ENCODE measurements at places on chromosomes 2 and 18.

- no peak for DNase-seq
Measured at GRCh38 chr2:130365075-130365474, 9.2 kb downstream of the PTPN18 start.

DNA sequence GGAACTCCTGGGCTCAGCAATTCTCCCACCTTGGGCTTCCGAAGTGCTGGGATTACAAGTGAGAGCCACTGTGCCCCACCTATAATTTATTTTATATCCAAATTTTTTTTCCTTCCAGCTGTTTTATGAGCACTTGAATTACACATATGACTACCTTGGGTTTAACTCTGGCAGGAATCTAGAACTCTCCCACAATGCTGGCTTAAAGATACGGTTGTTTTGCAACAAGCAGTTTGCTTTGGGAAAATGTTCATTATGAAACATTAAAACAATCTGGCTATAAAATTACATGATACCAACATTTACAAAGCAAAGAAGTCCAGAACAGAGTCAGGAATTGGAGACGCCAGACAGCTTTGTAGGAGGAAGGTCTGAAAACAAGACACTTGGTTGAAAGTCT, 12.8 kb downstream of the CD302 start:
- no peak for DNase-seq

- no peak for DNase-seq
Measured at GRCh38 chr2:214180071-214180470, 230.8 kb upstream of the VWC2L start.

DNA sequence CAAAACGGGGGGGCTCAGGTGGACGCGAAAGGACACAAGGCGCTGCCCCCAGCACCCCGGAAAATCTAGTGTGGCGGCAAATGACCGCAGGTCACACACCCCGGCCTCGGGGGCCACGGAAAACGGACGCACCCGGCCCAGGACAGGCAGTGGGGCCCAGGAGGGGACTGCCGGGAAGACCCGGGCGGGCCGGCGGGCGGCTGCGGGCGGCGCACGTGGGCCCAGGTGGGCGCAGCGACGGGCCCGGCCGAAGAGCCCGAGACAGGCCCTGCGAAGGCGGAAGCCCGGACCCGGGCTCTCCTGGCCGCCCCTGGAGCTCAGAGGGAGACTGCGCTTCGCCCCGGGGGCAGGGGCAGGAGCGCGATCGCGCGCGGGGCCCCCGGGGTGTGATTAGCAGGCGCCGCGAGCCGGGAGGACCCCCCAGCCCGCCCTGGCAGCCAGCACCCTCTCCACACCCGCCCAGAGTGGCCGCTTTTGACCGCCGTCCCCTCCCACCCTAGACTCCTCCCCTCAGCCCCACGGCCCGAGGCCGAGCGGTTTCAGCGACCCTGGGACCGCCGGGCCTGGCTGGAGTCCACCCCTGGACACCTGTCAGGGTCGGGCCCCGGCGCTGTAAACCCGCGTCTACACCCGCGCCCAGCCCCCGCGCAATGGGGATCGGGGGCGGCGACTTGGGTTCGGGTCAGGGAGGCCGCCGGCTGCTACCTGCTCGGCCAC, 773 bp downstream of the MBP start:
- no peak for DNase-seq

DNA sequence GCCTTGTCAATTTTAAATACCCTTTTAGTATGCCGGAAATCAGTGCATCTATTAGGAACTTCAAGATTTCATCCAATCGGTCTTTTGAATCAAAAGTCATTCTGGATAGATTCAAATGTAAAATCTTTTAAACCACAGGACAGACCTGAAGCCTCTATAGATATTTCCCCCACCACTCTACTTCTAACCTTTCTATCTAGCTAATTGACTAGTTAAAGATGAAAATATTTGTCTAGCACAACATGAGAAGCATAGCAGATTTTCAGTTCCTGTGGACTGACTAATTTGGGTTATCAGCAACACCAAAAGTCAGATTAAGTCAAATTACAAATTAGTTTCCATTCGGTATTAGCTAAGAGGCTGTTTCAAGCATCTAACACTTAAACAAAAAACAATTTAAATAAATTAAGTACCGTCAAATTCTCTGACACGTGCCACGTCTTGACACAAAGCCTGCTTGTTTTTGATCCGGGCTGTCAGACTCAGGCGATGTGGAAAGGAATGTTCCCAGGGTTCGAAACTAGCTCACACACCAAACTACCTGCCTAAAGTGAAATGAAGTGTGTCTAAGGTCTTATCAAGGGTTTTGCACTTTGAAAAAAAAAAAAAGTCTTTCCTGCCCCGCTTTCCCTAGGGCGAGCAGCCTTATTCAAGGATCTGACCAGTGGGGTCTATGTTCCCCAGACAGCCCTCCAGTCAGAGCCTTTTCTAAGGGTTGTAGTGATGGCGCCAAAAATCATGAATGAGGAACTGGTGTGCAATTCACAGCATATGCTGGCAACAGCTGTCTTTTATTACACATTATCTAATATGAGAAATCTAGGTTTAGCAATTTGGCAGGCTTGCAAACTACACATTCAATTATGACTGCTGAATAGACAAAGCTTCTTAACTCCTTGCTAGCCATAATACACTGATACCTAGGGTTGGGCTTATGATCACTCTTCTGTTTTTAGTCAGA, 4.7 kb downstream of the CYTIP start:
- DNase-seq = no peak

- DNase-seq = no peak
Measured at GRCh38 chr18:55139307-55139706, 180.0 kb upstream of the CCDC68 start.

- DNase-seq = no peak
Measured at GRCh38 chr18:22433956-22434355, 16.2 kb upstream of the CTAGE1 start.

- no peak for DNase-seq
Measured at GRCh38 chr2:8306530-8307351, 375.1 kb upstream of the ID2 start.

DNA sequence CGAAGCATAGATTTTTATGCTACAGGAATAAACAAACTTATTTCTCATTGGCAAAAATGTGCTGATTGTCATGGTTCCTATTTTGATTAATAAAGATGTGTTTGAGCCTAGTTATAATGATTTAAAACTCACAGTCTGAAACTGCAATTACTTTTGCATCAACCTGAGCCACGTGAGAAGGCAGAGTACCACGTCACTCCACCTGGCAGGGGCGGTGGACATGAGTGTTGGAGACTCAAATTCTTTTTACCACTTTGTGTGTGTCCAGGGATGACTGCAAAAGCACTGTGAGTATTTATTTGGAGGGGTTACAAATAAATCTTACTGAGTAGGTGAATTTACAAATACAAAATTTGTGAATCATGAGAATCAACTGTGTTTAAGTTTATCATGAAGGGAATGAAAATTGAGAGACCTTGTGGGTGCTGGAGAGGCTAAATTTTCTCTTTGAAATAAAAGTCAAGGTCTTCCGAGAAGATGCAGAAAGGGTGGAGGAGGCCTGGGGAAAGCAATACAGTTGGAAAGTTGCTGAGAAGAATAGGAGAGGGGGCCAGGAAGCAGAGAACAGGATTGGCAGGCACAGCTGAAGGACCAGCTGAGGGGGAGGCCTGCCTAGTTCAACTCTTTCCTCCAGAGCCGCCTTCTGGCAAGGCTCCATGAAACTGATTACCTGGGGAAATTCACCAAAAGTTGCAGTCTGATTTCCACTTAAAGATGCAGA, 316.4 kb downstream of the MYCN start:
- DNase-seq = no peak

- no peak for DNase-seq
Measured at GRCh38 chr2:220001751-220002150, 374.3 kb downstream of the SLC4A3 start.

DNA sequence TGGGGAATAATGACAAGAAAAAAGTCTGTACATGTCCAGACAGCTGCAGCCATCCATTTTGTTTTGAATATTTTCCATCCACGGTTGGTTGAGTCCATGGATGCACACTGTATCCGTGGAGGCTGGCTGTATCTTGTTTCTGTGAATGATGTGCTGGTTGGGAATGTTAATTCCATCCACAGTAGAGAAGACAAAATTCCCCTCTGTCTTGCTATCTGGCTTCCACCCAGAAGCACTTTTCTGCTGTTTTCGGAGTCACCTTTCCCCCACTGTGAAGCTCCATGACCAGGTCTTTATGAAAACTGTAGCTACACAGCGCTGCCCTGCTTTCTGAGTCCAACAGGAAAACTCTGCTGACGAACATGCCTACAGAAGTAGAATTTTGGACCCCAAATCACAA, 122.3 kb downstream of the HRH4 start:
- no peak for DNase-seq

DNA sequence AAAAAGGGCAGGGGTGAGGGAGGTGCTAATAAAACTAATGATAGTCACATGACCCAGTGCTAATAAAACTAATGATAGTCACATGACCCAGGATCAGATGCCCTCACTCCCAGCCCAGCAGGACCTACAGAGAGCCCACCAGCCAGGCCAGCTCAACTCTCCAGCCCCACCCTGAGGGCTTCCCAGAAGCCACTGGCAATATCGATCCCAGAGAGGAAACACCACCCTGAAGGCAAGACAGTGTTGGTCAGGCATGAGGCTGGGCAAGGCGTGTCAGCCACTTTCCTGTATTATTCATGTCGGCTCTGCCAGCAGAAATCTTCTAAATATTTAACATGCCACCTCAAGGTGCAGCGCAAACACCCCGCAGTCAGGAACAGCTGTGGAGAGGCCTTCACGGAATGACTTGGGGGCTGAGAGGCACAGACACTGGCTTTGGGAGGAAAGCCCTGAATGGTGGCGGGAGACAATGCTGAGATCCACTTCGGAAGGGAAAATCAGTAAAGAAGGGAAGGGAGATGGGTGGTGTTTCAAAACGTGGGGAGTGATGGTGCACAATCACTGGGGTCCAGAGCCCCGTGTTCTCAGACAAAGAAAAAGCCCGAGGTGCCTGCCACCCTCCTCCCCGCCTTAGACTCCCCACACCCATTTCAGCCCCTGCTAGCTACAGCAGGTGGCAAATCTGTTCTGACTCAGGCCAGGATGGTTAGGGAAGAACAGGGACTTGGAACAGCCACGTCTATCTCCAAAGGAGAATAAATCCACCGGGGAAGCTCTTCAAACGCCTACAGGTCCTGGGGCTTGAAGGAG, 1.4 kb downstream of the REEP1 start:
- no peak for DNase-seq

- DNase-seq = no peak
Measured at GRCh38 chr2:202049840-202050239, 16.2 kb downstream of the FZD7 start.

GRCh38 chr2:168541858-168542257, 85.8 kb downstream of the CERS6 start:
- no peak for DNase-seq

- DNase-seq = no peak
Measured at GRCh38 chr18:63233334-63233733, 86.2 kb downstream of the BCL2 start.

DNA sequence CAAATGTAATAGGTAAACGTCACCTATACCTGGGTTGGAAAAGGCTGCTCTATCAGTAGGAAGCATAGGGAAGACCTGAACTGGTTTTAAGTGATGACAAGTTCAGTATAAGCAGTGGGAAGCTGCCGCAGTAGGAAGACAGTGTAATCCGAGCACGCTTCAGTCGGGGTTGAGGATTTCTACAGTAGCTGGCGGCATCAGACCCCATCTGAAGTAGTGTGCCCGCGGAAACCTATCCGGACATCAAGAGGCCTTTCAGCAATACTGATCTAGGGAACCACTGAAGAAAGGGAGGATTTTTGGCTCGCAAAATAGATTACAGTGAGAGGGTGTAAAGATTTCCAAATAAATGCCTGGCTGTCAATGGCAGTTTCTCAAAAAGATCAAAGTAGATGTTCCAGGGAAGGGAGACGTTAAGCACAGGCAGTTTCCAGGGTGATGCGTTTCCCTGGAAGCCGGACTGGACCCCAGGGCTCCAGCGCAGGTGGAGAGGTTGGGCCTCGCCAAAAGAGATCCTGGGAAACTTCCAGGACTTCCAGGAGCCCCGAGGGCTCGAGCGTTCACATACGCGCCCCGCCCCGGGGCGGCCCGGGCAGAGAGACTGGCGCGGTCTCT, 5.3 kb downstream of the LOXL3 start:
- no peak for DNase-seq

Measured in stimulated activated CD4-positive, alpha-beta T cell treated with anti-CD3 and anti-CD28 coated beads, TNF-alpha, amount 100 ng/mL, for 4 hours (primary cell).